ENCODE measurements at places on chromosomes 7 and 10. TPM values are rescaled to one million over a fixed set of nuclear protein-coding genes. Genes with fewer than 3 reads are reported as not detected.

GRCh38 chr7:151664268-151664667, 144.6 kb upstream of the RHEB start:
- no peak for DNase-seq

DNA sequence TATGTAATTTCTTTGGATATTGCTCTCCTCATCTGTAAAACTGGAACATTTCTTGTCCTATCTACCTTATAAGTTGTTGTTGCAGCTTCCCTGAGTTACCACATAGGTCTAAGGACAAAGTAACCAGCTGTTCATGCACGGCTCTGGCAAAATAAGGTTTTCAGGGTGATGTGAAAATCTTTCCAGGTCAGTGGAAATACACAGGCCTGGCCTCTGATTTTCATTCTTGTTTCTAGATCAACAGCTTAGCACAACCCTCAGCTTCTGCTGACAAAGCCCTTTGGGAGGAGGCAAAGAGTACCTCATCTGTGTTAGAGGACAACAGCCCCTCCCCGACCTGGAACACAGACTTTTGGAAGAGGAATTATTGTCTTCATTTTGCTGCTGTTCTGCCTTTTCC, 117.5 kb upstream of the AGK start:
- DNase-seq, result no peak

DNA sequence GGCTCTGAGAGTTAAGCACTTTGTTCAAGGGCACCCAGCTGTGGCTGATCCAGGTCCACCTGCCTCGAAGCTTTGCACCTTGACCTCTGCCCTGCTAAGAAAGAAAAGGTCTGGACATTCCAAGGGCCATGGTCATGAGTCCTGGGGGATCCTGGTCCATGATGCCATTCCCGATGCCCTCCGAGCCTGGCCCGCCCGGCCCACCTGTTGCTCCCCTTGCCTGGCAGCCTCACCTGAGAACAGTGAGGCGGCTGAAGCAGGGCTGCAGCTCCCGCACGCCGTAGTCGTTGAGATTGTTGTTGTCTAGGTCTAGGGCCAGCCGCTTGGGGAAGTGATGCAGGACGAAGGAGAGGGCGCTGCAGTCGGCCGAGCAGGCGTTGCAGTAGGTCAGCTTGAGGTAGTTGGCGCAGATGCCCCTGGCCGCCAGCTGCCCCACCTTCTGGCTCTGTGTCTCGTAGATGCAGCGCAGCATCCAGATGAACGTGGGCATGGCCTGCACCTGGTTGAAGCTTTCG, 27.5 kb downstream of the NOD1 start:
- no peak for DNase-seq

DNA sequence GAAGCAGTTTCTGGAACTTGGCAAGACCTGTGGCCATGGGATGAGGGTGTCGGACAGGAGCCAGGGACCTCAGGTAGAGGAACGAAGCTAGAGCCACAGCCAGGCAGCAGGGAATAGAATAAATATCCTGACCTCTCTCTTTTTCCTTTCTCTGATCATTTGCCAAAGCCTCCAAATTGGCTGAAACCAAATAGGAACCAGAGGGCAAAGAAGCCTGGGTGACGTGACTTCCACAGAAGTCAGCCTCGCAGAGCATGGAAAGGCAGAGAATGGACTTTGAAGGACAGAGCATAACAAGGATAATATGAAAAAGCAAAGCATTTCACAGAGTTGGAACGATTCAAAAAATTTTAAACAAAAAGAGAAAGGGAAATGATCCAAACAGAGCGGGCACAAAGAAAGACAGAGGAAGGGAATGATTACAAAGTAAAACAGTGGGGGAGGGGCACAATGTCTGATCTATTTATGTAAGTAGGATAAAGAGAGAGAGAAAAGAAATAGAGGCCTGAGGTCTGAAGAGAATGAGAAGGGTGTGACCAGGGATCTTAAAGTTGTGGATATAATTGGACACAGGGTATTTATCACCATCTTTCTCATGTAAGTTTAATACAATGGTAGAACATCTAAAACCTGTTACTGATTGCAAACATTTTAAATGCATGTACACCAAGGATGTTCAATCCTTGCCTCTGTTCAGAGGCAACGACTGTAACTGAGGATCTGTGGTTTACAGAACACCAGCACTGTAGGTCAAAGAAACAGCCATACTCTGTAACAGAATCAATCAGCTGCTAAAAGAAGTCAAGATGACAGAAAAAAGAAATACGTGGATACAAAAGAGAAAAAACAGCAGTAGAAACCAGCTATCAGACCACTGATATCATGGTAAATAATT, 4.5 kb upstream of the ZEB1 start:
- DNase-seq, result no peak

DNA sequence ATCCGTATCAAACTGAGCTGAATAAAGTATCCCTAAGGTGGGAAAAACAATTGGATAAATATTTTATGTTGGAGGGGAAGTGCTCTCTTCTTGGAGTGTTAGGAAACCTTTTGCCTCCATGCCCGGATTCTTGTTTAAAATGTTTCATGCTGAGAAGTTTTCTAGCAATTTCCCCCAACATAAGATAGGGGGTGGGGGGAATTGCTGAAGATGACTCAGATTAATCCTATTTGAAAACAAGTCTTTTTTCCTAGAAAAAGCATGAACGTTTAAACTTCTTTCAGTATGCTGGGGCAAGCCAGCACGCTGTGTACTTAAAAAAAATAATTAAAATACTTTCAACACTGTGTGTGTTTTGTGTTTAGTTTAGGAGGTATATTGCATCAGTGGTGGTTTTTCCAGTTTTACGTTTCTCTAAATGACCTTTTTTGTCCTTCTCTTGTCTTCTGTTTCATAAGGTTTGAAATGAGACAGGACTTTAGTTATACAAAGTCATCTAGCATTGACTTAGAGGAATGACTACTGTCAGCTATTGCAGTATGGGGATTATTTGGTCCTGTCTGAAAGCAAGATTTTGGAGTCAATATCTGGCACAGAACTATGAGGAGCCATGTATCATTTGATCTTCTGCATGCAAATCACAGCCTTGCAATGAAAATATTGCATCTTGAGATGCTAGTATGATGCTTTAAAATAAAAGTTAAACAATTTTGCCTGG, 295.9 kb downstream of the GATA3 start:
- DNase-seq, result no peak

- no peak for DNase-seq
Measured at GRCh38 chr7:156792611-156793010, 100.4 kb downstream of the LMBR1 start.

GRCh38 chr10:63603709-63604445, 82.7 kb downstream of the REEP3 start:
- DNase-seq, result no peak

DNA sequence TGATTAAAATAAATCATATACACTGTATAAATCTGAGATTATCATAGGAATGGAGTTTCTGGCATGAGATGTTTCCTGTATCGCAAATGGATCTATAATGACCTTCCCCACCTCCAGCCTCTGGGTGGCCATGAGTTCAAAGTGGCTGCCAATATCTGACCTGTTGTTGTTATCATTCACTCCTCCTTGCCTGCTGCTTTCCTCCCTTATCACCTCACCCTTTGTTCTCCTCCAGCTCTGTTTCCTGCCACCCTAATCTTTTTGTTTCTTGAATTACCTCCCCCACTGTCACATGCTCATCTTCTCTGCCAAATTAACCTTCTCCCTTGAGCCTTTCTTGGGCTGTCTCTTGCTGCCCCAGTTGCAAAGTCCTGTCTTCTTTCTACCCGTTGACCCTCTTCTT, 12.0 kb downstream of the SCD start:
- DNase-seq, result no peak

GRCh38 chr7:12929476-12930140, 242.2 kb downstream of the ARL4A start:
- DNase-seq, result no peak

DNA sequence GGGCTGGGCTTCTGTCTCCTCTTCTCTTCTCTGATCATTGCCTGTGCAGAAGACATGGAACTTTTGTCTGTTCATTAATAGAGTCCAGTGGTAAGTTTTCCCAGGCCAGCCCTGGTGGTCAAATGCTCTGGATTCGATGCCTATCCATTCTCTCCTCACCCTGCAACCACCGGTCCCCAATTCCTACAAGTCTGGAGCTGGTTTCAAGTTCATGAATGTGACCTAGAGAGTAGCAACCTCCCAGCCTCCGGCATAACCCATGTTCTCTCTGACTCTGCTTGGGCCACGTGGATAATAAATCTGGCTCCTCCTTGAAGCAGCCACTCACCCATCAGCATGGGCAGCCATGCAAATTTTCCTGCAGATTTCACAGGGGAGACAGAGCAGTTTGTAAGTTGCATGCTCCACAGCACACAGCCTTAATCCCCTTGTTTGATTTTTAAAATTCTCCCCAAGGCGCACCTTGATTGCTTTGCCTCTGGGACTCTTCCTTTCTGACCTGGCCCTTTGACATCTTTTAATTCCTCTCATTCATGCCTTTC, 37.3 kb upstream of the PDZD8 start:
- DNase-seq, result no peak

- peak; percentile 63 for DNase-seq
Measured at GRCh38 chr7:16847381-16847860, 34.4 kb downstream of the AGR3 start.

OR6B1 gene
- not detected for total RNA-seq

GRCh38 chr10:27660268-27660667, 85.4 kb downstream of the MKX start:
- no peak for DNase-seq

ATG9B gene
- total RNA-seq, result 0.55 TPM

GRCh38 chr10:13959443-13960359, 371.0 kb downstream of the FRMD4A start:
- DNase-seq, result no peak

PLCE1 gene
- 59.2 TPM for total RNA-seq

- no peak for DNase-seq
Measured at GRCh38 chr10:104641187-104641936, at the start of gene SORCS3. TSS of gene SORCS3 (plus strand) at chr10:104641290.

- DNase-seq, result no peak
Measured at GRCh38 chr10:73061743-73062142, 34.9 kb downstream of the P4HA1 start.

GPRIN2 gene
- total RNA-seq, result 9.4 TPM

DNA sequence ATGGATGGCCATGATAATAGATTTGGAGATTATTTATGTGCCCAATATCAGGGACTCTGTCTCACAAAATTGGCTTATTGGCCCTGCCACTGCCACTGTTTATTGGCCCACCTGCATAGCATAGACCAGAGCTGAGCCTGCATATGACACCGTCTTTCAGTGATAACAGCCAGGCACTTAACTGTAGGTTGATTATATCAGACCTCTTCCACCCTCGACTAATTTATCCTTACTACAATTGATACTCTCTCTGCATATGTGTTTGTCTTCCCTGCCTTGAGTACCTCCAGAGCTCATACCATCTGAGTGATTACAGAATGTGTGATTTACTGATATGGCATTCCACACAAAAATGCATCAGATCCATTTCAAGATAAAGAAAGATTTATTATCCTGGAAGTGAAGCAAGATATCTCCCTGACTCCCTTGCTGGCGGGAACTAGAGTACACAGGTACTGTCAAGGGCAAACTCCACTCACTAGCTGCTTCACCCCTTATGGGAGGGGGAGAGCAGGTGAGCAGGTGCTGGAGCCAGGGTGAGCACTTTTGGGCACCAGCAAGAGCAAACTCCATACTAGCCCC, 13.1 kb upstream of the SAMD9L start:
- no peak for DNase-seq

DNA sequence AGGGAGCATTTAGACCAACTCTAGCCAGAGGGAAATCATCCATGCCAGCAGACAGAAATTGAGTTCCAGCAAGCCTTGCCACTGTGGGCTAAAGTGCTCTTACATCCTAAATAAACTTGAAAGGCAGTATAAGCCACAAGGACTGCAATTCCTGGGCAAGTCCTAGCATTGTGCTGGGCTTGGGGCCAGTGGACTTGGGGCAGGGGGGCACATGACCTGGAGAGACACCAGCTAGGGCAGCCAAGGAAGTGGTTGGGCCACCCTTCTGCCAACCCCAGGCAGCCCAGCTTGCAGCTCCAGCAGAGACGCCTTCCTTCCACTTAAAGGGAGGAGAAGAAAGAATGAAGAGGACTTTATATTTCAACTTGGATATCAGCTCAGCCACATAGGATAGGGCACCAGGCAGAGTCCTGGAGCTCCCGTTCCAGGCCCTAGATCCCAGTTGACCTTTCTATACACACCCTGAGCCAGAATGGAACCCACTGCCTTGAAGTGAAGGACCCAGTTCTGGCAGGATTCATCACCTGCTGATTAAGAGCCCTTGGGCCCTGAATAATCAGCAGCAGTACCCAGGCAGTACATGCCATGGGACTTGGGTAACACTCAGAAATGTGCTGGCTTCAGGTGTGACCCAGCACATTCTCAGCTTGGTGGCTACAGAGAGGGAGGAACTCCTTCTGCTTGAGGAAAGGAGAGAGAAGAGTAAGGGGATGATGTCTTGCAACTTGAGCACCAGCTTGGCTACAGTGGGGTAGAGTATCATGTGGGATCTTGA, 153.0 kb downstream of the GNAI1 start:
- DNase-seq, result no peak

DNA sequence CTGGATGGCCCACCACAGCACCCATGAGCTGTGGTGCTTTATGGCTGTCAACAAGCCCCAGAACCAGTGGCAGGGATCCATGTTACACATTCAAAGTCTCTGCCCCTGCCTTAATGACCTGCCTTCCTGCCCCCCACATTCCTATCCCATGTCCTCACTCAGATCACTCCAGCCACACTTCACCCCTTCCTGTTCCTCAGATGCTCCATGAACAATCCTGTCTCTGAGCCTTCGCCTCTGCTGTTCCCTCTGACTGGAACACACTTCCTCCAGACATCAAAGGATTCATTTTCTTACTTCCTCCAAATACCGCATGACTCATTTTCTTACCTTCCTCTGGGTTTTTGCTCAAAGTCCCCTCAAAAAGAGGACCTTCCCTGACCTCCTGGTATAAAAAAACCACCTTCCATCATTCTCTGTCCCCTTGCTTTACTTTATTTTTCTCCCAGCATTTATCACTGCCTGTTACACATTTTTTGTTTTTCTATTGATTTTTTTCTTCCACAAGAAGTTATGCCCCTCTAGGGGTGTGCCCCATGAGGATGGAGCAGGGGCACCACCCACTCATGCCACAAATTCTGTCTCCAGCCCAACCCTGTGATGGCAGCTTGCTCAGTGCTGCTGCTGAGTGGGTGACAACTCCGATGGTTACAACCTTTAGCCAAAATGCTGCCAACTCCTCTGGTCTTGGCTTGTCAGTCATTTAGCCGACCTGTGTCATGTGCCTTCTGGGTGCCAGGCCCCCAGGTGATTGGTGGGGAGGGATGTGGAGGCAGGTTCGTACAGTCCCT, 18.2 kb downstream of the COL13A1 start:
- DNase-seq, result no peak

All from ureter (tissue), 1 donor.